Right renal cortex interstitium (tissue), 3 donors: ENCODE measurements at places on chromosomes 11 and 22.

- DNase-seq: no peak
Measured at GRCh38 chr22:43953988-43954785, 1.1 kb upstream of the SAMM50 start.

GRCh38 chr11:38438091-38438490 is 1840.1 kb upstream of the RAG2 start:
- DNase-seq: no peak

GRCh38 chr22:38748487-38749136 is 7.2 kb downstream of the SUN2 start:
- no peak for DNase-seq

DNA sequence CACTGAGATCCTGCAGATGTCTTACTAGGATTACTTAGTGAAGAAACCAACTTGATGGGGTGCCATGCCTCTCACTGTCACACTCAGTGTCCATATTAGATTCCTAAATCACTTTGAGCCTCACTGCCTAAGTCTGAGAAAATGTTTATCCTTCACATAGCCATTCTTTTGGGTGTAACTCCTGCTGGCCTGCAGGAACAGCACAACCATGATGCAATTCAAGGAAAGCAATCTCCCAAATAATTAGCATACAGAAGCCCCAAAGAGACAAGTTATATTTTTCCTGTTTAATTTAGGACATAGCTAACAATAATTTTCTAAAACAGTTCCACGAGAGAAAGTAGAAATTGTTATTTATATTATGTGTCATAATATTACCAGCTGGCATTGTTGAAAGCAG is 655.5 kb downstream of the KCNA4 start:
- DNase-seq: no peak

GRCh38 chr22:29607426-29607825 is 4.0 kb downstream of the NF2 start:
- DNase-seq: no peak

GRCh38 chr11:45473341-45473895 is 187.3 kb upstream of the SYT13 start:
- DNase-seq: no peak

DNA sequence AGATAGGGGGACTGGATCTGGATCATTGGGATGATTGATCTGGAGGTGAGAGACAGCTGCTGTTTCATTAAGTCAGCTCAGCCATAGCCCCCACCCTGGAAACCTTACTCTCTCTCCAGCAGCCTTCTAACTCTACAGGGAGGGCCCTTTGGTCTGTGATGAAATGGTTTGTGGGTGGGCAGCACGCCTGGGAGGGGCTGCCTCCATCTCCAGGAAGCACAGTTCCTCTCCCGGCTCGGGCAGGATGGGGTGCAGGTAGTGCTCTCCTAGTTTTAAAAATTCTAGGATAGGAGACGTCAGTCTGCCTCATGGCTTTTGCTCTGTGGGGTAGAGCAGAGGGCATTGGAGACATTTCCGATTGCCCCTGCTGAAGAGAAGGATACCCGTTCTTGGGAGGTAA is 89.7 kb downstream of the CEP164 start:
- DNase-seq: no peak

DNA sequence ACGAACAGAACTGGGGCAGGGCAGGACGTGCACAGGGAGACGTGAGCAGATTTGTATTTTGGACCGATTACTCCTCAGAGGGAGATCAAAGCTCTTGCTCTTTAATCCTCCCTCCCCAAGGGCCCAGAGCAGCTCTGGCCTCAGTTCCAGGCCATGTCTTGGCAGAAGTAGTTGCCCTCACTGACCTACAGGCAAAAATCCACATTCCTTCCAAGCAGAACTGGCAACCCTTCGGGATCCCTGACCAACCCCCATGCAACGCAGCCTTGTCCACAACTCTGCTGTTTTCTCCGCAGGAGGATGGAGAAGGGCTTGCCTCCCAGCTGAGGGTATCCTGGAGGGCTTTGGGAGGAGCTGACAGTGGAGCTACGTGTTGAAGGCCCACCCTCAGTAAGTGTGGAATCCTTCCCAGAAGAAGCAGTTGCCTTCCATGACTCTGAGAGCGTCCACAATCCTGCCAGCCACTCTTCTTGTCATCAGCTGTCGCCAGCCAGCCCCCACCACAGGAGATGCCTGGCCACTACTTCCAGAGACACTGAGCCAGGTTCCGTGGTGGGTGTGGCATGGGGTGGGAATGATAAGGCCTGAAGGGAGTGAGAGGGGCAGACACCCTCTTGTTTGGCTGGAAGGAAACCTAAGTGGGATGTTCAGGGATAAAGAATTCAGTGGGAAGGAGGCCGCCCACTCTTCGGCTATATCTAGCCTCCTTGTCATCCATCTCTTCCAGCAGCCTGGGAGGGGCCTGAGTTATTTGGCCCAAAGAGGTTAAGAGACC is 68.1 kb downstream of the PDE2A start:
- DNase-seq: no peak

DNA sequence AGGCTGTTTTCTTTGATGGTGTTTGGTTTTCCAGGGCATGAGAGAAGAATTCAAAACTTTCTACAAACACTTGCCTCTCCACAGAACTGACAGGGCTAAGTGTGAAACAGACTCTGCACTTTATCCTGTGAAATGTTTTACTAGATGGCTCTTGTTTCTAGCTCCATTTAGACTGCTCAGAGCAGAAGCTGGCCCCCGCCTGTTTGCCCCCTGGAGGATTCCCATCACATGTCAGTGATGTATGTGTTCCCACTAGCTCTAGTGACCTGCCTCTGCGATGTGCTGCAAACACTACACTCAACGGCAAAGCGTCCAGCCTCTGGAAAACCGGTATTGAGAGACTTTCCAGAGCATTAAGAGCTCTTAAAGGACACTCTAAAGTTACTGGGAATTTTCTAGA is 41.4 kb upstream of the PCF11 start:
- no peak for DNase-seq
